ENCODE measurements at places on chromosomes 5 and 9.

DNA sequence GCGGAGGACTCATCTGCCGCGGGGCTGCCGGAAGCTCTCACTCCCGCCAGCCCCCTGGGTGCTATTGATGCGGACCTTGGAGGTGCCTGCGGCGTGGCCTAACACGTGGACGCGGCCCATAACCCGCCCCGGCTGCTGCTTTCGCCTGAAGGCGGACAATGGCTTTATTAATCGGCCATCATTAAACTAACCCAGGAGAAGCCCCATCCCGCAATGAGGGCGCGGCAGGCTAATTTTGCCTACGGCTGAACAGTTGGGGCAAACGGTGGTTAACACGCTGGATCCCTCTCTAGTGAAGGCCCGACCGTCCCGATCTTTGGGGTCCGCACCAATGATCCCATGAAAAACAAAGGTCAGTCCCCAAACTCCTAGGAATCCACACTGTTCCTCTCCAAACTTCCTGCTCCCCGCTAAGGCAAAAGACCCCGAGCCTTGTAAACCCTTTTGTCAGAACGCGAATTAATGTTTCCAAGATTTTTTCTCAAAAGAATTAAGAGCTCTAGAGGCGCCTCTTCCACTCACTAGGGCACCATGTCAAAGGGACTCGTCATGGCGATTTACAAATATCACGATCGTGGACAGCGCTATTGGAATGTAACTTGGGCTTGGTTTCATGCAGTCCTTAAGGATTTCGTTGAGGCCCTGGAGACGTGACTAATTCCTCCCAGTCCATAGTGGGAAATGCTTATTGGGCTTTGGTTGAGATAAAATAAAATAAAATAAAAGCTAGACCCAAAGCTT lies 193.1 kb downstream of the MEF2C start:
- DNase-seq, result no peak

DNA sequence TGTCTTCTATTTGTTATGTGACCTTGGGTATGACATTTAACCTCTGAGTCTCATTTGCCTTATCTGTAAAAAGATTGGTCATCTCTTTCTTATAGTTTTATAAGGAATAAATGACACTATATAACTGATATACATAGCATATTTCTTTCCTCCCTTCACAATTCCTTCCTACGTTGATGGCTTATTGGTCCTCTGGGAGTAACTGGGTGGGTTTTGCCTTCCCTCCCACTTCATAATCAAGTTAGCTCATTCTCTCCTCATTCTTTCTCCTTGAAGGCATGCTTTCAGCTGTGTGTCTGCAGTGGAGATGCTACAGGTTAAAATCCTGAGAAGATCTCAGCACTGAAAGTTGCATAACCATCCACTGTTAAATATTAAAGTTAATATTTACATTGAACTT lies 382.4 kb downstream of the TMEM38B start:
- no peak for DNase-seq

DNA sequence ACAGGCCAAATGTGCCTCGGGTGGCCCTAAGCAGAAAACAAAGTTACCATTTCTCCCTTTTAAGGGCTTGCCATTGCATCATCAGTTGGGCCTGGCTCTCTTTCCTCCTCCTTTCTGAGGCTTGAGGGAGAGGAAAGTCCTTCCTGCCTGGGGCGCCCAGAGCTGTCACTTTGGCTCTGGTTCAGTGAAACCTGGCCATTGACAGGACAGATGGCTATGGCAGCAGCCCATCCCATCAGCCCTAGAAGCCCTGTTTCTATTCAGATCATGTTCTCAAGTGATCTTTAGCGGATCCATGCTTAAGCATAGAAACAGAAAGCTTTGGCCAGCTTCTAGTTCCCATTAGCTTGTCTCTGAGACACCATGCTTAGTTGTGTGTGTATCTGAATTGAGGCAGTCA lies 293.4 kb downstream of the YTHDC2 start:
- DNase-seq, result no peak

DNA sequence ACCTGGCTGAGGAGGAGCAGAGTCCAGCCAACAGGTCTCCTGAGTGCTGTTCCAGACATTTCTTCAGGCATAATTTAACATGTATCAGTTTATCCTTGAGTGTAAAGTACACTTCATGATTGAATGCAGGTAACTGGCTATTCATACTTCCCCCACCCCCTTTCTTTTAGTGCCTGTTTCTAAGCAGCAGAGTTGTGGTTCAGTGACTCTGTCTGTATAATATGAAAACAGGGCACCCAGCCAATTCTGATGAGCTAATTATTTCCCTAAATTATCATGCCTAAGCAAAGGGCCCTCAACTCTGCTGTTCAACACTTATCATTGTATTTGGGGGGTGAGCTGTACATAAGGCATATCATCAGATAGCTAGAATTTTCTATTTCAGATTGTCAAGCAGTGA lies 51.9 kb upstream of the ZSWIM6 start:
- no peak for DNase-seq

GRCh38 chr9:27534658-27535209 lies 5.1 kb upstream of the MOB3B start:
- DNase-seq, result no peak

- no peak for DNase-seq
Measured at GRCh38 chr9:22285066-22285465, 161.6 kb upstream of the DMRTA1 start.

Measured in central memory CD8-positive, alpha-beta T cell (primary cell).